Kidney epithelial cell (primary cell): ENCODE measurements at places on chromosomes 5 and 9. TPM values are rescaled to one million over a fixed set of nuclear protein-coding genes. Genes with fewer than 3 reads are reported as not detected.
A peak's percentile ranks its signal among the peaks of the same experiment; 100 is the strongest.

GRCh38 chr5:126120939-126121338 is 302.3 kb upstream of the GRAMD2B start:
- no peak for DNase-seq

- no peak for DNase-seq
Measured at GRCh38 chr9:110748251-110748893, 79.8 kb downstream of the MUSK start.

- no peak for DNase-seq
Measured at GRCh38 chr5:103473725-103474124, 88.9 kb downstream of the NUDT12 start.

The DCTN3 gene
- 92.7 and 128 TPM in 2 replicates for total RNA-seq

DNA sequence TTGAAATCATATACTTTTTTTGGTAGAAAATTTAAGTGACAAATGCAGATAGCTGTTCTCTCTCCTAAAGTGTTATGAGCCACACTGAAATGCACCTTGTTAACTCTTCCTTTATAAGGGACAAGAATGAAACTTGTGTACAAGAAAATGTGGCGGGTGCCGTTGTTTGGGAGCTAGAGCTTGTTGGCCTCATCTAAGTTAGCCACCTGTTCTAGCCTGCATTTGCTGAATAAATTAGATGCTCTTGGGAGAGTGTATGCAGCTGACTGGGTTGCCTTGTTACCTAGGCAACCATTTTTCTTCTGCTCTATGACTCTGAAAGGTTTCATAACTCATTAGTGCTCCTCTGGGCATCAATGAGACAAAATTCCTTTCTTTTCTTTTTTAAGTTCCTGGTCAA is 174.3 kb downstream of the TAF11L14 start:
- no peak for DNase-seq

The PRSS3 gene
- total RNA-seq: 1.1 and 5.1 TPM in 2 replicates

The ARHGEF37 gene
- 4.1 and 5.5 TPM in 2 replicates for total RNA-seq

GRCh38 chr5:107085572-107085971 is 585.2 kb downstream of the EFNA5 start:
- DNase-seq: no peak

GRCh38 chr5:40437452-40437861 is 242.3 kb upstream of the PTGER4 start:
- peak; percentile 35 for DNase-seq
